AG10803 (cell line): ENCODE measurements at places on chromosomes 3 and 15.

- peak; percentile 22 for DNase-seq
These were observed 33.5 kb downstream of the IQGAP1 start for GRCh38 chr15:90421527-90421926.

- peak; percentile 11 for DNase-seq
These were observed 59.1 kb downstream of the DNASE1L3 start for GRCh38 chr3:58151637-58152036.

GRCh38 chr3:8886546-8886945, 76.7 kb downstream of the RAD18 start:
- DNase-seq: peak; percentile 52

DNA sequence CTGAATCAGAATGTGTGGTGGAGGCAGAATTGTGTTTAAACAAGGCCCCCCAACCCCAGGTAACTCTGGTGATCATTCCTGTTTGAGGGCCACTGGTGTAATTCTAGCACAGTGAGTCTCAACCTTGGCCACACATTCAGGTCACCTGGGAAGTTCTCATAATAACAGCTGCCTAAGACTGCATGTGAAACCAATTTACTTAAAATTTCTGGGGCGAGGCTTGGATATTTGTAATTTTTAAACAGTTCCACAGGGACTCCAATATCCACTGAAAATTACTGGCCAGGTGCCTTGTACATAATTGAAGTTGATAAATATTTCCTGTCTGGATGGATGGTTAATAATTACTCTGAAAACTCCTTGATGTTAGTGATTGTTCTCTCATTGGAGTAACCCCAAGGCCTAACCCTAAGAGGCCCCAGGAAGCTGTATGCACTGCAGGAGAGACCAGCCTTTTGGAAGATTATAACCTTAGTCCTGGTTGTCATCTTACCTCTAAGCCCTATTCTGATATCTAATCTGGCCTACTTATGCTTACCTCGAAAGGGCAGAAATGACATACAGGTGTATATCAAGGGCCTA, 25.7 kb upstream of the EPHB1 start:
- no peak for DNase-seq

DNA sequence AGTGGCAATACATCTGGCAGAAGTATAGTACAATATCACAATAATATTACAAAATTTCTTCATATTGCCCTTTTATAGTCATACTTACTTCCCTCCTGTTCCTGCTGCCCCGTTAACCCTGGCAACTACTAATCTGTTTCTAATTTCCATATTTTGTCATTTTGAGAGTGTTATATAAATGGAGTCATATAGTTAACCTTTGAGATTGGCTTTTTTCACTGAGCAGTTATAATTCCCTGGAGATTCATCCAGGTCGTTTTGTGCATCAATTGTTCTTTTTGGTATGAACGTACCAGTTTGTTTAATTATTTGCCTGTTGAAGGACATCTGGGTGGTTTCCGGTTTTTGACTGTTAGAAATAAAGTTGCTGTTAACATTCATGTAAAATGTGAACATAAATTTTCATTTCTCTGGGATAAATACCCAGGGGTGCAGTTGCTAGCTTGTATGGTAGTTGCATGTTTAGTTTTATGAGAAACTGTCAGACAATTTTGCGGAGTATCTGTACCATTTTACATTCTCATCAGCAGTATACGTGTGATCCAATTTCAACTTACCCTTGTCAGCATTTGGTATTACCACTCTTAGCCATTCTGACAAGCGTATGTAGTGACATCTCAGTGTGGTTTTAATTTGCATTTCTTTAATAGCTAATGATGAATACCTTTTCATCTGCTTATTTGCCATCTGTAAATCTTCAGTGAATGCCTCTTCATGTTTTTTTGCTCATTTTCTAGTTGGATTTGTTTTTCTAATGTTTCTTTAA, 32.2 kb upstream of the IL20RB start:
- DNase-seq: peak; percentile 62

DNA sequence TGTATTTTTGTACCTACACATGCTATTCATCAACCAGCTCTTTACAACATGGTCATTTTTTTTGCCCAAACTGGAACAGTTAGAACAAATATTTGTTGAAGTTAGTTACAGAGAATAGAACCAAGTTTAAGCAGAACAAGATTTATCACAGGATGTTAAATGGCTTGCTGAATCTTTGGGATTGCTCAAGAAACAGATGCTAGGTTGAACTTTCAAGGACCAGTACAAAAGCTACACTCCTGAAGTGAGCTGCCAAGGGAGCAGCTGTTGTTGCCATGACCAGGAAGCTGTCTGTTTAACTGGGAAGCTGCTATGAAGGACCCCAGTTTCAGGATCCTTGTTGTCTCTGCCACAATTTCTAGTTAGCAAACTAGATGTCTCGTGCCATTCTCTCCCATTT, 53.7 kb downstream of the ZIC1 start:
- DNase-seq: peak; percentile 30

DNA sequence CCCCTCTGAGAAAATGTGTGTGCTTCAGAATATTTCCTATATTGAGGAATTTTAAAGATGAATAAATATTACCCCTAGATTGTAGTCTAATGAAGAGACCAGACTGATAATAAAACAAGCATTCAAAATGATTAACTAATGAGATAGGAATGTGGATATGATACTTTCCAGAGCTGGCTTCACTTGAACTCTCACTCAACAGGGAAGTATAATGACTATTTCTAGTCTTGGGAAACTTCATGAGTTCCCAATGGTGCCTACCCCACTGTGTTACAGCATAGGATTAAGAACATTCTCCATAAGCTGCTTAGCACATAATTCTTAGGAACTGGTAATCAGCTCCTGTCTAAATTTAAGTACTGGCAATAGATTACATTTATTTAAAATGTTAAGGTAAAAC, 261.5 kb upstream of the ZNF385D start:
- peak; percentile 7 for DNase-seq

GRCh38 chr15:93089727-93090305, 805 bp upstream of the RGMA start:
- DNase-seq: no peak

- no peak for DNase-seq
These were observed 32.3 kb upstream of the LEKR1 start for GRCh38 chr3:156793851-156794250.

DNA sequence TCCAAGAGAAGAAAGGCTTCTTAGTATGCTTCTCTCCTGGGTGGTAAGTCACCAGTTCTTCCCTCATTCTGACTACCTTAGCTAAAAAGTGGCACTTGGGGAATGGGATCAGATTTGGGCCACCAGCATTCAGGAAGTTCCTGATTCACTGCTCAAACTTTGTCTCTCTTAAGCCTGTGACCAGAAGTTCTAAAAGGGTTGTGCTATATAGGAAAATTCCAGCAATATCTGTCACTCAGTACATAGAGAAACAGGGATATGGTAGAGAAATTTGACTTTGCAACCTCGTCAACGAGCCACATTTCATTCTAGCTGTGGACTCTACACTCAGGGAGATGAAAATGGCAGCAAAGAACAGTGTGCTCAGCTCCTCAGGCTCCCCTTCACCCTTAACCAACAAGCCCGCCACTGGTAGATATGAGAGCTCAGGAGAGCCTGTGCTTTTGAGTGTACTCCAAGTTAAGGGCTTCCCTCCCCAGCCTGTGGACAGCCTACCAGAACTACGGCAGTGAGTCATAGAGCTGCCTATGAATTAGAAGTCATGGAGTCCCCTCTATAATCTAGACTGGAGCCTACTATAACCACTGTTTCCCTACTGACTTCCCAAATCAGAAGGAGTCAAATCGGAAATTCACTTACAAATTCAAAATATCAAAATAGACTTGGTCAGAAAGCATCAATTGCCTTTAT, 52.6 kb upstream of the MYO5C start:
- DNase-seq: peak; percentile 24

GRCh38 chr3:111735243-111735758, 123.8 kb upstream of the PHLDB2 start:
- DNase-seq: peak; percentile 92

DNA sequence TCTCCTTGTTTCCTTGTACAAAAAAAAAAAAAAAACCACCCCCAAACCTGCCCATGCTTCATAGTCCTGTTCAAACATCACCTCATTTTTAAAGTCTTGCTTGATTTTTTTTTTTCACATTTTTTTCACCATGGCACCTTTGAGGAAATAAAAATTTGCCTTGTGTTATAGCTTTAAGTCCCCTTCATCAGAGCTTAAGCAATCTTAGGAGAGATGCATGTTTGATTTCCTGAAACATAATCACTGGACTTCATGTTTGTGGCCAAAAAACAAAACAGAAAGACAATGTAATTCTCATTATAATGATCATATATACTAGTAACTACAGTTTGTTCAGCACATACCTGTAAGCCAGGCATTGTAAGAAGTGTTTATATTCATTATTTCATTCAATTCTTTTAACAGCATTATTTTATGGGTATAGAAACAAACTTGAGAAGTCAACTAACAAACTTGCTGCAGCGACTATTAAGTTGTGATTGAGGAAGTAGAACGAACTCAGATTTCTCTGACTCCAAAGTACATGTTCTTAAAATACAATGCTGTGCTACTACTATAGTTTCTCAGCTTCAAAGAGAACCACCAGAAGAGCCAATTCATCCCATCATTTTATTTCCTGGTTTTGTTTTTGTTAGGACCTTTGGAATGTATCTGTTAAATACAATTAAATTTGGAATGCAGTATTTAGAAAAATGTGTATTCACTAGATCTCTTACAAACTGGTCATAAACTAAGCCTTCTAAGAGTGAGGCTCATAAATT, 203.8 kb downstream of the TCF12 start:
- DNase-seq: no peak

DNA sequence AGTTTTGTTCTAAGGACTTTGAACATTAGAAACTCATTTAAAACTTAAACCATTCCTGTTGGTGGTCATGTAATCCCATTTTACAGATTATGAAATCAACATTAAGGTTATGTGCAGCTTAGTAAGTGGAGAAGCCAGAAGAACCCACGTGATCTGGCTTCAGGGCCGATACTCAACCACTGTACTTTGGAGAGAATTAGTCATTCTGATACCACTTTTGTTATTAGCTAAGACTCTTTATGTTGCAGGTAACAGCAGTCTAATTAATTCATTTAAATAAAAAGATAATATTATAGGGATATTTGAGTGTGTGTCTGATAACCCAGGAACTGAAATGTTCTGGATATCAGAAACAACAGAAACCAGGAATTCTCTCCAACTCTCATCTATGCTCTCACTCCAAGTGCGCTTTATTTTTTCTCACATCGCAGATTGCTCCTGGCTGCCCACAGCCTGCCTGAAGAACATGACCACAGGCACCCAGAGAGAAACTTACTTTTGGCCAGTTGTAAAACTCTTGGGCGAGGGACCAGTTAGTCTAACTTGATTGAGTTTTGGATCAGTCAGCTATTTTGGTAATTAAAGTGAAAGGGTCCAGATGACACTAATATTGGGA, 25.2 kb downstream of the UBE2E1 start:
- DNase-seq: no peak

DNA sequence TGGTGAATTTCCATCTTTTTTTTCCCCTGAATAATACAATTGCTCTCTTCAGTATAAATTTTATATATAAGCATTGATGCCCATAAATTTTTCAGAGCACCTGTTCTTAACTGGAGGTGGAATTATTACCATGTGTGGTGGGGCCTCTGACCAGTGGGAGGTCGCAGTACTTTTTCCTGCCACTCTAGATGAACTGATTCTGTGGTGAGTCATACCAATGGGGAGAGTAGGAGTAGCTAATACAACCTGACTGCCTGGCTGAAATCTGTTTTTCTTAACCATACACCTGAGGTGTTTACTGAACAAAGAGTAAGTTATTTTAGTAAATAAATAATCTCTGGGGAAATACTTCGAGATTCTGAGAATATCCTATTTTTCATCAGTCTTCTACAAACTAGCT, 67.2 kb downstream of the UNC13C start:
- DNase-seq: no peak

DNA sequence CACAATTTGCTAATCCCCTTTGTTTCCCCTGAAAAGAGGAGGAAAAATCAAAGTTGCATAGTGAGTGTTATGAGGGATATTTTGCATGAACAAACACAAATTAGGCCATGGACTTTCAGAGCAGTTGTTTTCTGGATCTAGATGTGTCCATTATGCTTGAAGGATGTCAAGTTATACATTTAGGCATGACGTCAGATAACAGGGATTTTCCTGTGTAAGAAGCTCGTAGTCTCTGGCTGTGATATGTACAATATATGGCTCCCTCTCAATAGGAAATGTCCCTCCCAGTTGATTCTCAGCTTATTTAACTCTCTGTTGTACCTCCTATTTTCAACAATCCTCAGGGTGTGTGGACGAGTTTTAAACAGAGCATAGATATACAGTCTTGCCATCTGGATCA, 171.0 kb downstream of the RBMS3 start:
- DNase-seq: no peak

DNA sequence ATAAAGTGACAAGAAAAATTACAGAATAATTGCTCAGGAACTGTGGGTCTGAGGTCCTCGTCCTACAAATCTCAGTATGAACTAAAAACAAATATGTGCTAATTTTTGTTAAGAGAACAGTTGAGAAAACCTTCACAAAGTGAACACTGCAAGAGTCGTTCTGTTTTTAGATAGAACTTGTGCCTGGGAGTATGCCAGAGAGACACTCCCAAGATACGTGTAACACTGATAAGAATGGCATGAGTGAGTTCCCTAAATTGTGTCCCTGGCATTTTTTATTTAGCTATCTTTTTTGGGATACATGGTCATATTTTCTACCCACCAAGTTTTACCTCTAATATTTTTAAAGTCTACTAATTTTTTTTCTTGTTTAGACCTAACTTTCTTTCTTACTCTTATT, 860.0 kb upstream of the NR2F2 start:
- DNase-seq: no peak

DNA sequence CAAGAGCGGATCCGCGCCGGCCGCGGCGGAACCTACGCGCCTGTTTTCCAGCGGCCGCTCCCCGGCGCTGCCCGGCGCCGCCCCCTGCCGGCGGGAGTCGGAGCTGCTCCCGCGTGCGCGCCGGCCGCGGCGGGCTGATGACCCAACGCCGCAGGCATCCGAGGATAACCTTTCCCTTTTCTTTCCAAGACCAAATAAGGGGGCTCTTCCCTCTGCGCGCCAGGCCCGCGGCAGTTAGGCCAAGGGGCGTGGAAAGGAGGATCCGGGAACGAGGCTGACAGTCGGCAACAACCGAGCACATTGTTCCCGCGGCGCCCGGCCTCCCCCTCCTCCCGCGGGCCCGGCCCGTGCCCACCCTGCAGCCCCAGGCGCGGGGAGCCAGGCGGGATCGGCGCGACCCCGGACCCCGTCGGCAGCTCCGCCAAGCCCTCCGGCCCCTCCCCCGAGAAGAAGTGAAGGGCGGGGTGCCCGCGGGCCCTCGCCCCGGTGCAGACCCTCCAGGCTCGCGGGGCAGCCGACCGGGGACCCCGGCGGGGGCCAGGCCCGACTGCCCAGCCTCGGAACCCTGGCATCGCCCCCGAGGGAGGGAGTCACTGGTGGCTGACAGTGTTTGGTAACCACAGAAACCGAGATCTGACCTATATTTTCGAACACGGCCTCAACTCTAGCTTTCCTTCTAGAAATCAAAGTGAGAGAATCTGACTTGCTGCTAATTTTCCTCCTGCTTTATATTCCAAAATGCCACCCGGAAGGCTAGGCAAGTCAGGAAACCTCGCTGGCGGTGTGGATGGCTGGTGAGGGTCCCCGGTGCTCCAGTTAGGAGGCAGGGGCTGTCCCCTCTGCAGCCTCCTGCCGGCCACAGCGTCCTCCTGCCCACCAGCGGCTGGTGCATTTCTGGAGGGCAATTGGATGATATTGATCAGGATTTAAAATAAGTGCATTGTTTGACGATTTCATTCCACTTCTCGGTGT, 45.6 kb upstream of the SYNM start:
- peak; percentile 87 for DNase-seq
